NCI-H446 treated with DMSO at 0.1 percent for 48 hours (cell line): ENCODE measurements at places on chromosomes 12 and 14.

DNA sequence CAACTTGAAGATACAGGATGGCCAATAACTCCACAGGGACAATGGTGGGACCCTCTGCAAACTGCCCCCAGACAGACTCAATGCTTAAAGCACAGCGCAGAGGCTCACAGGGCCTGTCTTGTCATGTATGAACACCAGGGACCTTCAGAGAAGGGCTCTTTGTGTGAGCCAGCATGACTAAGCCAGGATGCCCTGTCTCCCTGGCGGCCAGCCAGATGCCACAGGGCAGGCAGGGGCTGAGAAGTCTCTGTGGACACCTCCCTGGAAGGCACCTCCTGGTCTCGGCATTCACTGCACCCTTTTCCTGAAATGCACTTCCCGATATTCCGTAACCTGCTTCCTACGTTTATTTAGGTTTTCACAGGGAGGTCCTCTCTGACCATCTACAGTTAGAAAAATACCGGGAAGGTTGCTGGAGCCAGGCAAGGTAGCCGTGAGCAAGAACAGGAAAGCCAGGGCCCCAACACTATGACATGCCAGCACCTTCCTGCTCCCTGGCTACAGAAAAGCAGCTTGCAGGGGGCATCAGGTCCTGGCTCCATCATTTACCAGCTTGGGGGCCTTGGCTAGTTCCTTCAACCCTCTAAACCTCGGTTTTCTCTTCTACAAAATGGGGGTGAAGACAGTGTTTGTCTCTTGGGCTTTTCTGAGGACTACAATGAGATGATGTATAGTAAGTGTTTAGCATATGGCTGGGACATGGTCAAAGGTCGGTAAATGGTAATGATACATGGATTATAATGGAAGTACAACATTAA, 65.0 kb downstream of the PITPNM2 start:
- DNase-seq: peak; percentile 17

DNA sequence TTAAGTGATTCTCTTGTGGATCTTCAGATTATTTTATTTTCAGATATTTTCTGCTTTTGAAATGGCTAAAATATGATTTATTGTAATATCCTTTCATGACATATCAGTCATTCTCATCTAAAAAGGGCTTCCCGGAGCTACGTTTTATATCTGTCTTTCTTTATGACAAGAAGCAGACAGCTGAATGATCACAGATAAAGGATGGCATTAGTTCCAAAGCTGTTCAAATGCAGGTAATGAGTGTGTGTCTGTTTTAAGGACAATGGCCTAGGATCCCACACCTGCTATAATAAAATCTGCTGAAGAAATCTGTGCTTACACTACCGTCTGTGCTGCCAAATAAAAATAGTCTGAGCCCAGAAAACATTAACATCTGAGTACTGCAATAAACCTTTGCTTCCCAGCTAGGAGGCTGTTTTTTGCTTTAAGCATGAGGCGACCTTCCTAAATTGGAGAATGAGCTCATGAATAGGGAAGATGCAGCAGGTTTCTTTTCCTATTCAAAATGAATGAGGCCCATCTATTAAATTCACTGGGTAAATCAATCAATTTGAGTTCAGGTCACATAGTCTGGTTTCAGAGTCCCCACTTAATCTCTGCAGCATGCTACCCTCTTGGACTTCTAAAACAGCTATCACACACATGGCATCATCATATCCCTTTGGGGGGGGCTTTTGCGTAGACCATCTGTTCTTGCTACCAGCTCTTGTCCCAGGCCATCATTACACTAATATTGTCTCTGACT, 498.5 kb downstream of the NELL2 start:
- no peak for DNase-seq

GRCh38 chr12:45626965-45627364, 102.5 kb upstream of the ARID2 start:
- DNase-seq: no peak

DNA sequence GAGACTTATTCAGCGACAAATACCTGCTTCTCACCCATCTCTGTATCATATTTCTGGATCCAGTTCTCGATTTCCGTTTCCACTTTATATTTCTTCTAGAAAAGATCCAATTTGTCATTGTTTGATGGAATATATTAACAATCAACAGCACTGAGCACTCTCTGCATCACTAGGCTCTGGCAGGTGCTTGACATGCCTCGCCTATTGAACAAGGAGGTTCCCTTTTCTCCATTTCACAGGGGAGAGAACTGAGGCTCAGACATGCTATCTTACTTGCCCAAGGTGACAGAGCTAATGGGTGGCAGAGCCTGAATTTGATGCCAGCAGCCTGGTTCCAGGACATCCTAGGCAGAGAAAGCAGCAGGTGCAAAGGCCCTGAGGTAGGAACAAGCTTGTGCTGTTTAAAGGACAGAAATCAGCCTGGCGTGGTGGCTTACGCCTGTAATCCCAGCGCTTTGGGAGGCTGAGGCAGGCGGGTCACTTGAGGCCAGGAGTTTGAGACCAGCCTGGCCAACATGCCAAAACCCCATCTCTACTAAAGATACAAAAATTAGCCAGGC, 12.1 kb downstream of the RITA1 start:
- DNase-seq: no peak

- no peak for DNase-seq
Measured at GRCh38 chr12:27297566-27297965, 35.1 kb upstream of the BMAL2 start.

- DNase-seq: no peak
Measured at GRCh38 chr12:2431810-2432209, 363.0 kb upstream of the FKBP4 start.

DNA sequence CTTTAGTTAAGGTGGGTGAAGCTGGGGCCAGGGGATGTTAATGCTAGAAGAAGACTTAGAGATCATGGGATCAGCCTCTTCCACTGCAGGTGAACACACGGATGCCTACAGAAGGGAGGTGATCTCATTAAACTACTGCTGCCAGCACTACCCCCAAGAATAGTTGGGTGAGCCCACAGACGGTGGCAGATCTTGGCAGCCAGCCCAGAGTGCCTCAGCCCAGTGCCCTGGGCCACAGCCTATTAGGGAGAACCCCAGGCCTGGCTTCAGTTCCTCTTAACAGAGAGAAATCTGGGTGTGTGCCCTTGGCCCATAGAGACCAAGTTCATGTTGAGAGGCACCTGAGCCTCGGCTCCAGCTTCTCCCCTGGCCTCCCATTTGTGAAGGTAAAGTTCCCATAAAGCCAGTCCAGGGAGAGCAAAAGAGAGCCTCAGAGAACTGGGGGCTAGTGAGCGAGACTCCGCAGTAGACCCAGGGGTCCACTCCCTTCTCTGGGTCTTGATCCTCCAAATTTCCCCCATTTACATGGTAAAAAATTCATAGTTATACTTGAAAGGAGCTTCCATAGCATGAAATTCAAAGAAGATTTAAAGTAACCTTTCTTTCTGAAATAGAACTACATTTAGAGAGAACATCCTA, 125.0 kb upstream of the CCND2 start:
- DNase-seq: no peak

DNA sequence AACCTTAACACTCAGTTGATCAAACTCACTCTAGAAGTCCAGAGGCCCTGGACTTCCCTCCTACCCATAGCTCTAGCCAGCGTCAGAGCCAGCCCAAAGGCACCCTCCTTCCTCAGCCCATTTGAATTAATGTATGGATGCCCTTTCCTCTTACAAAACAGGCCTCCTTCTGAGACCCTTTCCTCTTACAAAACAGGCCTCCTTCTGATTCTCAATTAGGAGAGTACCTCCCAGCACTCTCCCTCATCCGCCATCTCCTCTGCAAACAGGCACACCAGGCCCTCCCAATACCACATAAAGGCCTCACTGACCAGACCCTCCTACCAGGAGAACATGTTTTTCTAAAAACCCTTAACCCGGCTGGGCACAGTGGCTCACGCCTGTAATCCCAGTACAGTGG, 65.7 kb downstream of the MOK start:
- no peak for DNase-seq

DNA sequence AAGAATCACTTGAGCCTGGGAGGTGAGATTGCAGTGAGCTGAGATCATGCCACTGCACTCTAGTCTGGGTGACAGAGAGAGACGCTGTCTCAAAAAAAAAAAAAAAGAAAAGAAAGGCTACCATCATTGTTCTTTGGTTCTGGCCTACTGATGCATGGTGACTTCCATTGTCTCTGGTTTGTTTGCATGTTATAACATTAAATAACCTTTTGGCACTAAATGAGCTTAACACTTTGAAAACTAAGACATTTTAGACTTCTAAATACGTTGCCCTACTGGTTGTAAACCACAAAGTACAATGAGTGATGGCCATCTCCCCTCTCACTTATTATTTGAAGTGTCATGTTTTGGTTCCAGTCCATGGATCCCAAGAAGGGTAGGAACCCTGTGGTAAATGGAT, 152.9 kb upstream of the CPM start:
- DNase-seq: no peak

- no peak for DNase-seq
Measured at GRCh38 chr12:89985935-89986334, 277.3 kb upstream of the ATP2B1 start.

DNA sequence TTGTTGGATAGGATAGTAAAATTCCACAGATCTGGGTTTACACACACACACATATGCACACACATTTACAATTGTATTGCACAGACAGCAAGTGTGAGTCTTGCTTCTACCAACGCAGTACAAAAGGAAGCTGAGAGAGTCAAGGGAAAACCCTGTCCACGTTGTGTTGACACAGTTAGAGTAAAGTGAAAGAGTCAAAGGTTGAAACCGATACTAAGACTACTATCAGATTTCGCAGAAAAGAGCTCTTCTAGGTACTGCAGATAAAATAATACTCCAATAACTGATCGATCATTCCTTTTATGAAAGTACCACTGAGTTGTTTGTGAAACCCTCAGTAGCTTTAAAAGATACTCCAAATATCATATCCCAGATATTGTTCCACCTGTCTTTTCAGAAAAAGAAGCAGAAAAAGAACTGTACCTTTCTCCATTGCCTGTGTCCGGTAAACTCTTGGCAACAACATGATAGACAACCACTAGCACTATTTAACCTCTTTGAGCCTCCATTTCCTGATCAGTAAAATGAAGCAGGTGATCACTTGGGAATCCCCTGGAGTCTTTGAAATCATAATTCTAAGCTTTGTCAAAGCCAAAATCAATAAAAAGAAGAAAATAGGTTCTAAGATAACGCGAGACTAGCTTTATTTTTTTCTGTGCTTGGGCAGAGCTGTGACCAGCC, 224.6 kb upstream of the FOXN3 start:
- no peak for DNase-seq

DNA sequence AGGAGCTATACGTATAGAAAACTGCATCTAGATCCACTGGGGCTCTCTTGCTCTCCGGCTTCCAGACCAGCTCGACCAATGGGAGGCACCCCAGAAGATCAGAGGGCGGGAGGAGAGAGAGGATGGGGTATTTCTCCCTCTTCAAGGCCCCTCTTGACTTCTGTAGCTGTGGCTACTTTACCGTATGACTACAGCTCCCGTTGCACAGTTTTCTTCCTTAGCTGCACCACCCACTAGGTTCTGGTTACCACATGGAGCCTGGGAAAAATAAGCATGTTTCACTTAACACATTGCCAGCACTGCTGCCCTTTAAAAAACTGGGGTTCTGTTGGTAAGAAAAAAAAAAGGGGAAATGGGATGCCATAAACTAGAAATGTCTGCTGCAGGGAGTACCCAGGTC, 214.4 kb downstream of the TBX5 start:
- no peak for DNase-seq

- DNase-seq: no peak
Measured at GRCh38 chr14:54762296-54762695, 140.3 kb downstream of the GCH1 start.

DNA sequence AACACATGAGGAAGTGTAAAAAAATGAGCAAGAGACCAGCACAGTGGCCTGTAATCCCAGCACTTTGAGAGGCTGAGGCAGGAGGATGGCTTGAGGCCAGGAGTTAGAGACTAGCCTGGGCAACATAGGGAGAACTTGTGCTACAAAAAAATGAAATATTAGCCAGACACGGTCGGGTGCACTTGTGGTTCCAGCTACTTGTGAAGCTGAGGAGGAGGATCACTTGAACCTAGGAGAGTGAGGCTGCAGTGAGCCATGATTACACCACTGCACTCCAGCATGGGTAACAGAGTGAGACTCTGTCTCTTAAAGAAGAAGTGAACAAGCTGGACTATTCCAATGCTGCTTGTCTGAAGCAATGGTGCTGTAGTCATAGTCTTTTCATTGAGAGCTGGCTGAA, 36.3 kb upstream of the MAP3K9 start:
- DNase-seq: no peak

DNA sequence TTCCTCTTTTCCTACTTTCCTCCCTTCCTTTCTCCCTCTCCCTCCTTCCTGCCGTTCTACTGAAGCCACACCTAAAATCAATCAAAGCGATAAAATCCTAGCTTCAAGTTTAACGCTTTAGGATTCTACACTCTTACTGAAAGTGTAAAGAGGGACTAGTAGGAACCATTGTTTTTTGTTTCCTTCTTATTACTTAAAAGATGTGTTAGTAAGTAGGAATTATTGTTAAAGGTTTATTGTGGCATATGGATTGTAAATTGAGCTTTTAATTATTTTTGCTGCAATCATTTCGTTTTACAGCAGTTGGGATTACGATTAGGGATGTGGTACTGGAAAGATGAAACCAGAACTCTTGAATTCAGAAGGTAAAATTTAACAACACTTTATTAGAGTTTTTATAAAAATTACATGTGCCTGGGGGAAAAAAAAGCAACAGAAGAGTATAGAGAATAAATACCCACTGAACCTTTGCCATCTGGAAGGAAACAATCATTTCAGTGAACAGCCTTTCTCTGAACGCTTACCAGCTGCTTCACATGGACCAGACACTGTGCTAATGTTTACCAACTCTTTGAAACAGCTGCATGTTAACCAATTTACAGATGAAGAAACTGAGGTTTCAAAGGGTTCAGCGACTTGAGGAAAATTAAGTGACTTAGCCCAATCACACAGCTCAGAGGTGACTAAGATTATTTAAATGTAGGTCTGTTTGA, 1.0 kb downstream of the PPP1R36 start:
- no peak for DNase-seq

- no peak for DNase-seq
Measured at GRCh38 chr14:81388336-81388735, 11.8 kb downstream of the STON2 start.

GRCh38 chr12:121893961-121894460, 5.4 kb downstream of the PSMD9 start:
- no peak for DNase-seq

DNA sequence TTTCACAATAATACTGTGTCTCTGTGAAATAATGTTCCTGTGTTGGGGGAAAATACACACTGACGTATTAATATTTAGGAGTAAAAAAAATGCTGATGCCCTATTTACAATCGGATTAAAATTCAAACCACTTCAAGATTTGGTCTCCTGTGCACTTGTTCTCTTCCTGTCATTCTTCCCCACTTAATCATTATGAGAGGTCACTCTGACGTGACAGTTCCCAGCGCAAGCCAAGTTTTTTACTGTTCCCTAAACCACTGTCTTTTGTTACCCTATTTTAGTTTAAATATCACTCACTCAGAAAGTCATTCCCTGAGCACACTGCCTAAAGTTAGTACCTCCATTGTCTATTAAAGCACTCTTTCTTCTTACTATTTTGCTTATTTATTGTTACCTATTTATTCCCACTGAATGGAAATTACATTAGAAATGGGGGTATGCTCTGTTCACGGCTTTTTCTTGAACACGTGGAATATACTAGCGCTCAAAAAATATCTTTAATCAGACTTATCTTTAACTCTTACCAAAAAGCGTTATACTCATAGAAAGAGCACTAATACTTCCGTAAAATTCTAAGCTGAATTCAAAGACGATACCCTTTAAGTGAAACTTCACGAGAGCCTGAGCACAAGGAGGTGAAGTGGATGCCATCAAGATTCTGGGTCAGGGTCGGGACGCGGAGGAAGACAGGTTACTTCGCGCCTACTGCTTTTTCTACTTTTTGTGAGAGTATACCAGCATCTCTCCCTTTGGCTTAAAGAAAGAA, 670 bp upstream of the PSMA3 start:
- DNase-seq: peak; percentile 60
